ENCODE measurements at places on chromosomes 5 and 9.
A peak's percentile ranks its signal among the peaks of the same experiment; 100 is the strongest.

DNA sequence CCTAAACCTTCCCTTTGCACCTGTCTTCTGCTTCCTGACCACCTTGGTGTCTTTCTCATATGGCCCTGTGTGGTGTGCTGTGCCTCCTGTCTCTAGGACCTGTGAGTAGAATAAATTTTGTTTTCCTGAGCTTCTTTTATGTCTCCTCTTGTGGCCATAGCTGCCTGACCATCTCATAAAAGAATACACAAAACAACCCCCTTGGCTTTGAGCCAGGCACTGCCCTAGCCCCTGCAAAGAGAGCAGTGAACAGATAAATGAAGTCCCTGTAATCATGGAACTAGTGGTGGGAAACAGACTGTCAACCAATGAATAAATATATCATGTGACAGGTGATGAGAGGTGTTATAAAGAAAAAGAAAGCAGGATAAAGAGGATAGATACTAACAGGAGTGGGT, 485.1 kb downstream of the CSNK1G3 start:
- no peak for DNase-seq

GRCh38 chr9:15622318-15622971, 69.6 kb downstream of the CCDC171 start:
- DNase-seq, result no peak

GRCh38 chr5:32790411-32790951, 79.4 kb downstream of the NPR3 start:
- DNase-seq, result no peak

DNA sequence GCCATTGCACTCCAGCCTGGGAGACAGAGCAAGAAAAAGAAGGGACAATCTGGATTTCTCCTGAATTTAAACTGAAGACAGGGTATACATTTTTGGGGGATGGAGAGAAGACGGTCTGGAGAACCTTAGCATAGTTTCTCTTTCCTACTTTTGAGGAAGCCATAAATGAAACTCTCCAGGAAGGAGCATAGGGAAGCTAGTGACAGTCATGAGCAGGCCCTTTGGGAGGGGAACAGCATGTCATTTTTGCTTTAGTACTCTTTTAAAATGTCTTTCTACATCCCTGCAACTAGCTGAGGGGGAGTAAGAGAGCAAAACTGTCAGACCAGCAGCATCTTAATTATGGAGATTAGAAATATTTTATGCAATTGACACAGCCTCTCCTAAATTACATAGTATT, 8.2 kb upstream of the SLC44A1 start:
- DNase-seq, result peak; percentile 36

DNA sequence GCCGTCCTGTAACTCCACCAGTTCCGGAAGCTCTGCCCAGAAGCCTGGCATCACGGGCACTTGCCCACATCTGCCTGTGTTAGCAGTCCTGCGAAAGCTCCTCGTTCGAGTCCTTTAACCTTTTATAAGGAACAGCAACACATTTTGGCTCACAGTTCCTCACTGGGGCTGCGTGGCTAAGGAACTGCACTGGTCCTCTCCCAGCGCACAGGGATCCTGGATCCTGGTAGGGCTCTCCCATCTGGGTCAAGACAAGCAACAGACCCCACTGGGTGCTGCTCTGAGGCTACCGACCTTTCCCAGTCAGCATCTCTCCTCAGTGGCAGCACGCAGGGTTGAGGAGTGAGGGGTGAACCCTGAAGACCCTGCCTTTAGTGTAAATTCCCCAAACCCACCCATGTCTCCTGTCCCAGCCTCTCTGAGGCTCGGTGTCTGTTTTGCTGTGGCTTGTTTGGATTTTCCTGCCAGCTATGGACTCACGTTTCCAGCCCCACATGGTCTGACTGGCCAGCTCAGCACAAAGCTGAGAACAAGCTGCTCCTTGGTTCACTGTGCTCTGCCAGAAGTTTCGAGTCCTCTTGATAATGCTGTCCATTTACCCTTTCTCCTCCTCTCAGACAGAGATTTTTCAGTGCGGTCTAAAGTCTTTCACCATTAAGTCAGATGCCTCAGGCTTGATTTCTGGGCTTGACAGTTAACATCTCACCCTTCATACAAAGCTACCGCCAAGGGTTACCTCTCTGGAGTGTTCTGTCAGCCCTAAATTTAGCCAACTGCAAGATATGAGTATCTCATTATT, 80.0 kb downstream of the AK8 start:
- DNase-seq, result no peak

- DNase-seq, result no peak
Observed at GRCh38 chr9:32965999-32966722, 35.3 kb downstream of the APTX start.

DNA sequence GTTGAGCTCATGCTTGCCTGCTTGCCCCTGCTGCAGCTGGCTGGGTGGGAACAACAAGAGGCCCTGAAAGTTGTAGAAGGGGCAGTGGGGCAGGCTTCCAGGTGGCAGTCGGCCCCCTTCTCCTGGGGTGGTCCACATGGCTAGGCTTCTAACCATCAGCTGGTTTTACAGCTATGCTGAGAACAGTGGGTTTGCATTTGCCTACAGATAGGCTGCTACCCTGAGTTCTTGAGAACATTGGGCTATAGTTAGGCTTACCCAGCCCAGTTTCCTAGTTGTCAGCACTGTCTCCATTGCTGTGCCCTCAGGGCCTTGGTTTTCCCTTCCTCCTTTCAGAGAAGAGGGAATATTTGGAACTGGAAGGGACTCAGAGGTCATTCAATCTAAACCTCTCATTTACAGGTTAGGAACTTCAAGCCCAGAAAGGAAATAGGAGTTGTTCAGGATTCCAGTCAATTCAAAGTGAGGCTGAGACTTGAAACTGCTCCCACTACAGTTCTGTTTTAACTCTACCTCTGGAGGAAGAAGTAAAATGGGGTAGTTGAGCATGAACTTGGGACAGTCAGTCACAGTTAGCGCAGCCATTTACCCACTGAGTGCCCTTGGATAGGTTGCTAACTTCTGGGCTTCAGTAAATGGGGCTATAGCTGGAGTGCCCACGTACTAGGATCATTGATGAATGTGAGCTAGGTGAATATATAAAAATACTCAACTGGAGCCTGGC, 11.5 kb downstream of the LARP1 start:
- peak; percentile 20 for DNase-seq

DNA sequence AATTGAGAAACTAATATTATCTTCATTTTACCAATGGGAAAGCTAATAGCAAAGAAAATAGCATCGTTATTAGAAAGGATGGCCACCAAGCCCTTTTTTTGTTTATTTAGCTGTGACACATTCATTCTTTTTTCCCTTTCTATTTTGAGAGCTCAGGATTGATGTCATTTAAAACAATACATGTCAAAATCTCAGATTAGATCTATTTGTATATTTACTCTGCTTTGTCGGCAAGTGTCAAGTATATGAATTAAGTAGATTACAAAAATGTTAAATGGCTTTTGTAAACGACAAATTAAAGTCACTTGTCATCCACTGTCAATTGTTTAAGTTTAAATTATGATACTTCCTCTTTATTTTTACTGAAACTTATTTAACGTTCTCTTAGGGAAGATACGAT, 118.9 kb downstream of the PAM start:
- no peak for DNase-seq

DNA sequence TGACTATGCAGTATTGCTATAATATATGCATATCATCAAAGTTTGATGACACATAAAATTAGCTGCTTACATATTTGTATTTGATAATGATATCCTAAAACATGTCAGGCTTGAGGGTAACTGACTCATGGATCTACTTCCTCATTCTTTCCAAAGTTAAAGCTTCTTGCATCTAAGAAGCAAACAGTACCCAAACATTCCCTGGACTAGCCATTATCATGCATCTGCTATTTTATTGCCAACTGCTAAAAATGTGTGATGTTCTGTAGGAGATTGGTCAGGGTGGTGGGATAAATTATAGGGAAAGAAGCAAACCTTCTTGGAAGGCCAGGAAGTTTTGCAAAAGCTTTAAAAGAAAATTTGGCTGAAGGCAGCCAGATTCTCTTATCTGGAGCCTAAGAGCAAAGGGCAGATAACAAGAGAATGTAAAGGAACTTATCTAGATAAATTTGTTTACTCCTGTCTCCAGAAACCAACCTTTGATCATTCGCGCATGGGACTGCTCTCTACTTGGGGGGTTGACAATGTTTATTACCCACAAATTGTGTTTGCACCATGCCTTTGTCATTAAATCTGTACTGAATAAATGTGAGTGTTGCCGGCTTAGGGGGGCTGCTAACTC, 604.1 kb upstream of the TLE4 start:
- DNase-seq, result no peak

DNA sequence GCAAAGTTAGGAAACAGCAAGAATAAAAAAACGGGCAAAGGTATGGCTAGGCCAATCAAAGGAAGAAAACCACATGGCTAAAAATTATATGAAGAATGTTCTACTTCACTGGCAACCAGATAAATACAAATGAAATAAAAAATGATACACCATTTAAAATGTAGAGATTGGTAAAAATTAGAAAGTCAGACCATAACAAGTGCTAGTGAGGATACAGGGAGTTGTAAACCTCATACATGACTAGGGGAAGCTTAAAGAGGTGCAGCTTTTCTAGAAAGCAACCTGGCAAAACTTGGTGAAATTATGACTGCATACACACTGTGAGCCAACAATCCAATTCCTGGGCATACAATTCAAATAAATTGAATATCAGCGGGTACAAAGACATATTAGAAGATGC, 119.0 kb upstream of the LIFR start:
- DNase-seq, result no peak

GRCh38 chr5:72246954-72247442, 73.0 kb downstream of the MRPS27 start:
- DNase-seq, result no peak

GRCh38 chr9:120561709-120562108, 18.3 kb downstream of the CDK5RAP2 start:
- no peak for DNase-seq

DNA sequence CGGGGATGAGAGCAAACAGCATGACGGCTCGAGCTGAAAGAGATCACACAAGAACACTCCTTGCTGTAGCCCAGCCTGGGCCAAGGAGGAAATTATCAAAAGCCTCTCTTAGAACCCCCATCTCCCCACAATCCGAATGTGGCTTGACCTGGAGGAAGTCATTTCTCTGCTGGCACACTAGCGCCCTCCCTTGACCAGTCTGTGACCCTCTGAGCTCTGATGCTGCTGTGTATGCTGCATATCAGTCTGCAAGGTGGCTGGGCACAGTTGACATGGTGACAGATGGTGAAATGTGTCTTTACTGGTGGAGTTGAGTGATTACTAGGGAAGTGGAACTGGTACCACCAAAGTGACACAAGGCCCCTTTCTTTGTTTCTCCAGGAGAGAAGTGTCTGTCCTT, 3.3 kb downstream of the SLC46A2 start:
- DNase-seq, result peak; percentile 81

Data from inflammatory macrophage (primary cell).